ENCODE measurements at places on chromosomes 4 and X. TPM values are rescaled to one million over a fixed set of nuclear protein-coding genes. Genes with fewer than 3 reads are reported as not detected.

DNA sequence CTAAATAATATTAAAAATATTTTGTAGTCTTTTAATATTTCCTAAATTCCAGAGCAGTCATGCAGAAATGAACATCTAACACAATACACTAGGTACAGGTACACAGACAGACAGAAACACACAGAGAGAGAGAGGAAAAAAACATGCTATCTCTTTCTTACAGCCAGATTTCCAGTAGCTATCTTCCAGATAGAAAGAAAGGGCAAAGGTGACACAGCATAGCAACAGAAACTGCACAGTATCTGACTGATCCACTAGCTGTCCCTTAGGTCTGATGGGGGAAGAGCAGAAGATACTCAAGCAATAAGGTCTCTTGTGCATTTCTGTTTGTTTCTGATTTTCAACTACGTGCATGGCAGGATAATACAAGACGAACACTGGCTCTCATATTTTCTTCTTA, 7.8 kb downstream of the FBXW7 start:
- DNase-seq: no peak

- peak; percentile 34 for DNase-seq
Measured at GRCh38 chr4:118033148-118034052, 886 bp upstream of the NDST3 start.

DNA sequence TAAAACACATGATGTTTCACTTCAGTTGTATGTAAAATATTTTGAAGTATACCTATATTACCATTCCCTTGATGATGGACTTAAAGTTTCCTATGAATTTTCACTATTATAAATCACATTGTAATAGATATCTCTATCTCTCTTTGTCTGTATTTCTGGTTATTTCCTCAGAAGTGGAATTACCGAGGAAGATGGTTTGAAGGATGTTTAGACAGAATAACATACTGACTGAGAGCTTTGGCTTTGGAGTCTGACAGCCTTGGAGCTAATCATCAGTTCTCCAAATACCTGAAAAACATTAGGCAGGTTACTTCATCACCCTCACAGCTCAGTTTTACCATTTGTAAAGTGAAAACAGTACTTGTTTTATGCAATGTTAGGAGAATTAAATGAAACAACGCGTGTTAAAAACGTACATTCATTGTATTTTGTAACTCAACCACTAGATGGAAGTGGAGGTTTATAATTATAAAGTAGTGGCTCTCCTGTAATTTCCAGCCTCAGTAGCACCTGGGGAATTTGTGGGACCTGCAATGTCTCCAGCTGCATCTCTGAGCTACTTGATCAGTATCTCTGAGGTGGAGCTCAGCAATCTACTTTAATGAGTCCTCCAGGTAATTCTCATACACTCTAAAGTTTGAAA, 14.3 kb downstream of the JCHAIN start:
- peak; percentile 20 for DNase-seq

DNA sequence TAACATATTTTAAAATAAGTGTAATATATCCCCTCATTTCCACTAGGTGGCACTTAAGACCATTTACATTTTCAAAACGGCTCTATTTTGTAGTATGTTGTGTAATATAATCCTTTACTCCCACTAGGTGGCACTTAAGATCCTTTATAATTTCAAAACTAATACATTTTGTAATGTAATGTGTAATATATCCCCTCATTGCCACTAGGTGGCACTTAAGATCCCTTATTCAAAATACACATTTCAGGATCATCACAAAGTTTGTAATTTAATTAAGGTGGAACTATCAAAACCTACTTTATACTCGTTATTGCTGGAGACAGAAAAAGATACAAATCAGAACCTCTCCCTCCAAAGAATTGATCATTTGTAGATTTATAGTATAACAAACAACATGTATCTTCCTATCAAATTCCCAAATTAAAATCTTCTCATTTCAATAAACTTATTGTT, 132.5 kb downstream of the ARHGAP6 start:
- DNase-seq: peak; percentile 33

DNA sequence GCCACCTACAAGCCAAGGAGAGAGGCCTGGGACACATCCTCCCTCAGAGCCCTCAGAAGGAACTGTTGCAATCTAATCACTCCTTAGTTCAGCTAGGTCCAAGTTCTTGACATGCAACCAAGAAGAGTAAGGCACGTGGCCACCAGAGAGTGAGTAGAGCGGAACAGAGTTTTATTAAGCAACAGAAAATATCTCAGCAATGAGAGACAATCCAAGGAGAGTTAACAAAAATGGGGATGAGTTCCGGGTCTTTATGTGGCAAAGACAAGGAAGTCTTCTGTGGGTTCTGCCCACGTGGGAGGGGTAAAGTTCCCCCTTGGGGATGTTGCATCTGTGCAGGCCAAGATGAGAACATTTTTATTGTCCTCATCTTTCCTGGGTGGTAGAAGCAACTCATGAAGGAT, 38.5 kb upstream of the PROM1 start:
- no peak for DNase-seq

DNA sequence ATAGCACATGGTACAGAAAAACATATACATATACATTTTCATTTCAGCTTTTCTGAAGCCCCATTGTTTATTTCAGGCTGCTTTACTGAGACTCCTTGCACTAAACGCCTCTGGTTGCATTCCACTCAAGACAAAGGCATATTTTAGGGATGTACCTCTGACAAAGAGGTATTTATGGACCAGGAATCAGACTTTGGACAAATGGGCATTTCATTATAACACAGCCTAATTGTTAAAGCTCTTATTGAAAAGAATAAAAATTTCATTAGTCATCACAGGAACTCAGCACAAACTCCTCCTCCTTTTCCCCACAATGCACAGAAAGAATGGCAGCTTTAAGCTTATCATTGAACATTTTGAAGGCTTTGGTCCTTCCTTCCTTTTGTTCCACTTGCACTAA, 62.9 kb upstream of the UGT8 start:
- DNase-seq: no peak

DNA sequence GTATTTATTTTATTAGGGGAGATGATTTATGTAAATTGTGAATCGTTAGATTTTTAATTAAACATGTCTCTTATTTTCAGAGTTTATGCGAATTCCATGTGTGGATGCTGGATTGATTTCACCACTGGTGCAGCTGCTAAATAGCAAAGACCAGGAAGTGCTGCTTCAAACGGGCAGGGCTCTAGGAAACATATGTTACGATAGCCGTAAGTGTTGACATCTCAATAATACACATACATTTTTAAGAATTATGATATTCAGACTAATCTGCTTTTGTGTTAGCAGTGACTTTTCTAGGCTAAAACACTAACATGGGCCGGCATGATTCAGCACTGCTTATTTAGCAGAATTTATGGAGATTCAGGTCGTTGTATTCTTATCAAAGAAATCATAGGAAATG, 91.2 kb downstream of the RAP1GDS1 start:
- no peak for DNase-seq

DNA sequence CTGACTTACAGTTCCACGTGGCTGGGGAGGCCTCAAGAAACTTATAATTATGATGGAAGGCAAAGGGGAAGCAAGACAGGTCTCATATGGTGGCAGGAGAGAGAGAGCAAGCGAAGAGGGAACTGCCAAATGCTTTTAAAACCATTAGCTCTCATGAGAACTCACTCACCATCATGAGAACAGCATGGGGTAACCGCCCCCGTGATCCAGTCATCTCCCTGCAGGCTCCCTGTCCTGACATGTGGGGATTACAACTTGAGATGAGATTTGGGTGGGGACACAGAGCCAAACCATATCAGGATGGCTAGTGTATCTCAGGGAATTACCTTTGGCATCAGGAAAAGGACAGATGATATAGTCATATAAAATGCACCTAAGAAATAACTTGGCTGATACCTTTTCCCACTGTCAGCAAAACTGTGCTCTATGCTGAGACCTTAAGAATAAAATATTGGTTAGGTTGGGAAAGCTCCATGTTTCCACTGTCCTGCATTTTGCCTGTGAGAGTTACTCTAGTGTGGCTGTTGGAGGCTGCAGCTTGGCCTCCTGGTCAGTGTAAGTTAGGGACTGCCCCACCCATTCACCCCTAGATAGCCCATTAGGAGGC, 110.3 kb downstream of the UCHL1 start:
- DNase-seq: no peak

DNA sequence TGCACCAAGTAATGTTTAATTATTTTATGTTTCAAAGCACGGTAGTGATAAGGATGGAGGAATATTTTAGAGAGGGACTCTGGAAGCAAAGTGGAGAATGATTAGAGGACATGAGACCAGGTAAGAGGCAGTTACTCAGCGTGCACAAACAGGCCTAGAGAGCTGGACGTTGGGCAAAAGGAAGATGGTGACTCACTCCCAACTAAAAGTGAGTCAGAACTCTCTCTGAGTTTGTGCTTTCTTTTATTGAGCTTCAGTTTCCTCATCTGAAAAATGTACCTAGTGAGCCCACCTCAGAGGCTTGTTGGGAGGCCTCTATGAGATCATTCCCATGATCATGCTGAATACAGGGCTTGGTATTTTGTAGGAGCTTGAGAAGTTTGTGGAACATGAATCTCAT, 1.6 kb upstream of the ZC4H2 start:
- no peak for DNase-seq

GRCh38 chr4:154502111-154502510, 10.5 kb upstream of the DCHS2 start:
- no peak for DNase-seq

GRCh38 chrX:135974279-135974856, 580 bp upstream of the MMGT1 start:
- no peak for DNase-seq

DNA sequence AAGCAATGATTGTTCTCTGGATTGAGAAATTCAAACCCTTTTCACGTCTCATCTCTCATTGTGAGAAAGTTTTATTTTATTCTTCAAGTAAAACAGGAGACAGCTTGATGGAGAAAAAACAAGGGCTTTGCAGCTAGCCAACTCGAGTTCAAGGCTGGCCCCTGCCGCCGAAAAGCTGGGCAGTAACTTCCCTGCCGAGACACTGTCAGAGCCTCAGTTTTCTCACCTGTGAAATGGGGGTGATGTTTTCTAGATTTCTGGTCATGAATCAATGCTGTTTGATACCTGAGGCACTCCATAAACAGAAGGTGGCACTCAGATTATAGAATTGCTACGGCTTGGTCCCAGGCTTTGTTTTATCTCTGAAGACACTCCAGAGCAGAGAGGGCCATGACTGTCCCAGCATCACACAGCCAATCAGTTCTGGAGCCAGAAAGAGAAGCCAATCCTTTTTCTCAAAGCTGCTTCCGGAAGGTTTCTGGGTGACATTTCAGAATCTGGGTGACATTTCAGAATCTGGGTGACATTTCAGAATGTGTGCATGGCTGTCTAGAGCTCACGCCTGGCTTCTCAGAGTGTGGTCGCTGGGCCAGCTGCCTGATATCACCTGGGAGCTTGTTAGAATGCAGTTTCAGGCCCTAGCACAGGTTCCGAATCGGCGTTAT, 33.2 kb downstream of the HMX1 start:
- no peak for DNase-seq

DNA sequence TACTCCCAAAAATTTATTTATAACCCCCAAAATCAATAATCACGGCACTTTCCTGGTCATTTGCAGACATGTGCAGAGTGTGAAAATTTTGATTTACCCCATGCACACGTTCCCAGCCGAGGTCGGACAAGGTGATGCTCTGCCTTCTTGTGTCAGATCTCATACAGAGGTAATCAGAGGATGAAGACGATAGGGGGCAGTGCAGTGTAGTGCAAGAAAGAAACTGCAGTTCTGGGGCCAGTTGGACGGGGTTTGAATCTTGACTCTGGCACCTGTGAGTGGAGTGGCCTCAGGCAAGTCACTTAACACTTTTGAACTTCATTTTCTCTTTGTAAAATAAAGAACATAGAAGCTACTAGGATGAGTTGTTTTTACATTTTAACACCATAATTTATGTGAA, 88.4 kb downstream of the FRMPD3 start:
- no peak for DNase-seq

DNA sequence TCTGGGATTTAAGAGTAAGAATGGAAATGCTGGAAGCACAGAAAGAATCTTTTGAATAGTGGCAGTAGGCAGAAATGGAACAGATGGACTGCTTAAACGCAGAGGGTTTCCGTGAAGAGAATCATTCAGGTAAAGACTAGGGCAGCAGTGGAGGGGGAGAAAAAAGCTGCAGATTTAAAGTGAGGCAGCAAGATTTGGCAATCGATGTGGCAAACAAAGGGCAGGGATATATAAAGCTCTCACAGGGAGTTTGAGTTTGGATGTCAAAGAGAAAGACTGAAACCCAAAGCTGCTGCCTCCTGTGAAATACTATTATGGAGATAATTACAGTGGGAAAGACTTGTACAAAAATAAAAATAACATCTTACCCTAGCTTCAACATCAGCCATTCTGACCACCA, 384.0 kb downstream of the CENPC start:
- no peak for DNase-seq

GRCh38 chrX:11435568-11435967, 142.4 kb downstream of the AMELX start:
- no peak for DNase-seq

GRCh38 chr4:2246384-2247127, 4.6 kb upstream of the HAUS3 start:
- no peak for DNase-seq

DNA sequence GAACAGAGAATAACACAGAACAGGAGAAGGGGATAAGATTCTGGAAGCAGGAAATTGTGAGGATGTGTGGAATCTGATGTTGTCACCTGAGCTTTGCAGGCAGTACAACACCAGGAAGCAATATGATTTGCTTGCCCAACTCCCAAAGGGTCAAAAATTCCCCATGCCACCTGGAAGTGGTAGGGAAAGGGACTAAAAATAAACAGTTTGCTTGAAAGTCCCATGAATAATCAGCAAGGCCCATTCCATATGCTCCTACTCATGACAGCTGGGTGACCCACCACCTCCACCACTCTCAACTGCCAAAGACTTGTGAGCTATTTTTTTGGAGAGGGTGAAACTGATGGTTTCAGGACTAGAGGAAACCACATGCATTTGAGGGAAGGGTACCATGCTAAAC, 168.4 kb downstream of the KCNIP4 start:
- DNase-seq: no peak

Gene MAGEC1
- not detected for polyA plus RNA-seq

Gene NWD2
- 0.15 TPM for polyA plus RNA-seq

Gene L1CAM
- 47.5 TPM for polyA plus RNA-seq

Gene AMTN
- not detected for polyA plus RNA-seq

Gene GABRG1
- 0.20 TPM for polyA plus RNA-seq

Gene CXCL9
- 0.24 TPM for polyA plus RNA-seq

Gene SAGE1
- not detected for polyA plus RNA-seq

Measured in right renal pelvis (tissue), 4 donors.